ENCODE measurements at places on chromosomes 11 and 22.

GRCh38 chr22:47594836-47595521, 832.5 kb downstream of the TBC1D22A start:
- no peak for DNase-seq

DNA sequence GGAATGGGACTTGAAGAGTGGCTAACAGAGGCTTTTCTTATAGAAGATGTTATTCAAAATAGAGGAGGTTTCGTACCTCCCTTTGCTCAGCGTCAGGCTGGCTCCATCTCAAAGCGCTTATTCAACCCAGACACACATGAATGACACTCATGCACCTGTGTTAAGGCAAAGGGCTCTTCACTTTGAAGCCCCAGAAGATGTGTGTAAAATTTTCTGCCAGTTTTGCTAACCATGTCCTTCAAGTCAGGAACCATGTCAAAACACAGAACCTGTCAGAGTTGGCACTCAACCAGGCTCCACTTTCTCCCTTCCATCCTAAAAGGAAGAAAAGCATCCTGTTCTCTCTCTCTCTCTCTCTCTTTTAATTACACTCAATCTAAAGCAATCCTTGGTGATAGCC, 352.8 kb upstream of the NARS2 start:
- DNase-seq, result no peak

DNA sequence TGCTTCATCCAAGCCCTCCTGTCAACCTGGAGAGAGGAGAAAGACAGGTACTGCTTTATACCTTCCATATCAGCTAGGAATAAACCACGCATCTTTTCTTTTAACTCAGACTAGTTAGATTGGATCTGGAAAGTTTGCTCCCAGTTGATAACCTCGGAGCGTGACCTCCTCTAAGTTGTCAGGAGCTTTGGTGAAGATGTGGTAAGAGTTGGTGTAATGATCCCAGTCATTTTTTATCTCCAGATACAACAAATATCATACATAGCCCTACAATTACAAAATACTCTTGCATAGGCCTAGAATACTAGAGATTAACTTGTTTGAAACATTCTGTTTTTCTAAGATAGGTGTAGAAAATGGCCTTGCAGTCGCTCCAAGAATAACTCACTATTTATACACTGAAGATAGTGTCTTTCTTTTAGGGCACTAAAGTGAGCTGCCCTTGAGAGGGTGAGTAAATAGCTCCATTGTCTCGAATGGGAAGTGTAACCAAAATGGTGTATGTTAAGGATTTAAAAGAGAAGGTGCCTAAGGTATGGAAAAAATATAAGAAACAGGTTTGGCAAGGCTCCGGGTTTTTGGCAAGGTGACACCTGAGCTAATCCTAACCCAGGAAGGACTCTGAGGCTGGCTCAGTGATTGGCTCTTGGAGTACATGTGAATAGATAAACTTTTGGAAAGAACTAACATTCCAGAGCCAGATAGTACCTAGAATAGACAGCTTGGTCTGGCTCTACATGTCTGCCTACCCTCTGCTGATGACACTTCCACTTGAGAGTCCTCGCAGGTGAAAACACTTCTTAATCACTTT, 59.4 kb downstream of the GLYATL1 start:
- DNase-seq, result no peak

GRCh38 chr11:26703411-26704191, 18.3 kb downstream of the SLC5A12 start:
- DNase-seq, result no peak

- DNase-seq, result no peak
Observed at GRCh38 chr11:27514558-27514957, 8.0 kb upstream of the LIN7C start.

GRCh38 chr11:75894036-75894585, 79.1 kb downstream of the UVRAG start:
- no peak for DNase-seq

DNA sequence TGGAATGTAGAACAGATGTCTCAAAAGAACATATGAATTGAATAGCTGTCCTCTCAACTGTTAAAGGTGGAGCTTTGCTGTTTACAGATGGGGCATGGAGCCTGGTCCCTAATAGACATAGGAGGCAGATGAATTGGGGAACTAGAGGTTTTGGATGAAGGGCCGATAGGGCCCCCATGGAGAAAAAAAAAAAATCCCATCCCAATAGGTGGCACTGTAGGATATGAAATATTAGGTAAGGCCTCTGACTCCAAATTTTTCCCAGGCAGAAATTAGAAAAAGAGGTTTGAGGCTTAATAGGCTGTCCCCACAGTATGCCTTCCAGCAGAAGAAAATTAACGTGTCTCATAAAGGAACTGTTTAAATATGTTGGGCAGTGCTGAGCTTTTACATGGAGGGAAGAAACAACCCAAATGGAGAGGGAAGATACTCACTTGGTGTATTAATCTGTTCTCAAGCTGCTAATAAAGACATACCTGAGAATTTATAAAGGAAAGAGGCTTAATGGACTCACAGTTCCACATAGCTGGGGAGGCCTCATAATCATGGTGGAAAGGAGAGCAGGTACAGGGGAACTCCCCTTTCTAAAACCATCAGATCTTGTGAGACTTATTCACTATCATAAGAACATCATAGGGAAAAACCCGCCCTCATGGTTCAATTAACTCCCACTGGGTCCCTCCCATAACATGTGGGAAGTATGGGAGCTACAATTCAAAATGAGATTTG, 30.1 kb upstream of the TMEM45B start:
- DNase-seq, result peak; percentile 12

DNA sequence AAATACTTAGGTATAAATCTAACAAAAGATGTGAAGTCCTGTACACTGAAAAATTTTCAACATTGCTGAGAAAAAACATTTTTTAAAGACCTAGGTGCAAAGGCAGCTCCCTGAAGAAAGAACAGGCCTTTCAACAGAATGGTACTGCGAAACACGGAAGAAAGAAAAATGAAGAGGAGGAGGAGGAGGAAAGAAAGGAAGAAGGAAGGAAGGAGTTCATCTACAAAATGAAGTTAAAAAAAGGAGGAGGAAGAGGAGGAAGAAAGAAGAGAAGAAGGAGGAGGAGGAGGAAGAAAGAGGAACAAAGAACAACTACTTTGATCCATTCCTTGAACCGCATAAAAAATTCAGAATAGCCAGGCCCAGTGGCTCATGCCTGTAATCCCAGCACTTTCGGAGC, 29.5 kb downstream of the DGCR2 start:
- no peak for DNase-seq

GRCh38 chr11:79428406-79428805, 12.4 kb downstream of the TENM4 start:
- no peak for DNase-seq

- DNase-seq, result no peak
Observed at GRCh38 chr11:36684840-36685801, 87.1 kb upstream of the RAG2 start.

GRCh38 chr11:2652333-2653197, 47.2 kb downstream of the KCNQ1OT1 start:
- no peak for DNase-seq

GRCh38 chr11:87908086-87908485, 267.2 kb downstream of the RAB38 start:
- no peak for DNase-seq

DNA sequence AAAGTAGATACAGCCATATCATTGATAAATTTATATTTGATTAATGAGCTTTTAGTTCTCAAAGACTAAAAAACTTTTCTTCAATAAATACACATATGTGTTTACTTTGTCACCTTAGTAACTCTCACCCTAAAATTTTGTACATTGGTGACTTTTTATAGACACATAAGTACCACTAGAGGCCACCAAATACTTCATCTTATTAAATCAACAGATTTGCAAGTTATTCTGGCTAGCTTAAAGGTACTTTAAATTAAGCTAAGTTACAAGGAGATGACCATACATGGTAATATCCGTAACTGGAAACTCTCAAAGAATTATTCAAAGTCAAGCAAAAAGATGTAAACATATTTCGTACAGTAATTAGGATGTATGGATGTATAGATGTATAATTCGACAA, 112.2 kb downstream of the SBF2 start:
- DNase-seq, result peak; percentile 38

DNA sequence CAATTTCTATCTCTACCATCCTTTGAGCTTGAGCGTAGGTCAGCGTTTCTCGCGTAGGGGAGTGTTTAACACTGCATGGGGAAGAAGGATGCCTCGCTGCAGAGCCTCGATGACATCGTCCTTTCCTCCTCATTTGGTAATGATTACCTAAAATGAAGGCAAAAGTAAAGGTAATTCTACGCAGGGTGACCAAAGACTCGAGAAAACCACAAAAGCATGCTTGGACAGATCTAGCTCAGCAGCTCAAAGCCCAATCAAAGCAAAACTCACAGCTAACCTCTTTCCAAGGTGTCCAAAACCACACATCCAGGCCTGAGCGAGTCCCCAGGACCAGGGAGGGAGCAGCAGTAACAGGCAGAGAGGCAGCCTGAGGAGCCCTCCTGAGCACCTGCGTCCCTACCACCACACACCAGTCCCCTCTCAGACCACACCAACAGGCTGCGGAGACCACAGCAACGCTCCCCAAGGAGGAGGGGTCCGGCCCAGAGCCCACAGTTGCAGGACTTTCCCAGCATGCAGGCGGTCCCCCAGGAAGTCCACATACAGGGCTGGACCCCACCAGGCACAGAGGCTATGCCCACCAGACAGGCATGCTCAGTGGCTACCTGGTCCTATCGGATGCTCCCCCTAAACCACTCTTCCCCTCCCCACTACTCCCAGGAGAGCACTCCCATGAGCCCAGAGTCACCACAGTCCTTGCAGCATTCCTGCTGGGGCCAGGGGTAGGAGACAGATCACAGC, 3.3 kb downstream of the BRD1 start:
- DNase-seq, result no peak

GRCh38 chr22:17990942-17991341, 33.4 kb downstream of the MICAL3 start:
- DNase-seq, result no peak

DNA sequence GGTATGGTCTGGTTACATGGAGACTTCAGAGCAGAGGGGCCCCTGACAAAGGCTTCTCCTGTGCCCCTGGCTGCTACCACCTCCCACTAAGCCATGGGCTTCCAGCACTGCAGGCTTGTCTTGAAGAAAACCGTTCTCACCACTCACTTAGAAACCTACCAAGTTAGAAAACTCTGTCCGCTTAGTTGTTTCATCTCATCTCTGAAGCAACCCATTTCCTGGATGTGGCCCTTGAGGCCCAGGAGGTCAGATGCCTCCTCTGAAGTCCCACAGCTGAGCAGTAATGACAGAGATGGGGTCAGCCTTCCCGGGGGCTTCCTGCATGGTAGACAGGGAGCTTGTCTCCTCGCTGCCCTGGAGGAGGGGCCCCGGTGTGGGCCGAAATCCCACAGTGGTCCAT, 12.9 kb downstream of the CSF2RB start:
- no peak for DNase-seq

DNA sequence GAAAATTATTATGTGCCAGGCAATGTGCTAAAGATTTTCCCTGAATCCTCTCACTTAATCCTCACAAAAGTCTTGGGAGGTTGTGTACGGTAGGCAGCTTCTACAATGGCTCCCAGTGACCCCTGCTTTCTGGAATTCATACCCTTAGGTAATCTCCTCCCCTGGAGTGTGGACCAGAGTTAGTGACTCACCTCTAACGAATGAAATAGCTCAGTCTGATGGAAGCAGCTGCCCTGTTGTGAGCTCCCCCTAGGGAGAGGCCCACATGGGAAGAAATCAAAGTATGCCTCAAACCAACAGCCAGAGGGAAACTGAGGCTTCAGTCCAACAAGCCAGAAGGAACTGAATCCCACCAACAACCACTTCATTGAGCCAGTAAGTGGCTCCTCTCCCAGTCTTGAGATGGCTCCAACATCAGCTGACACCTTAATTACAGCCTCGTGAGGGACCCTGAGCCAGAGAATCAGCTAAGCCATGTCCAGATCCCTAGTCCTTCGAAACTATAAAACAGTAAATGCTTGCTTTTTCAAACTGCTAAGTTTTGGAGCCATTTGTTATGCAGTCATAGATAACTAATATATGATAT, 98.9 kb upstream of the ISX start:
- DNase-seq, result no peak

DNA sequence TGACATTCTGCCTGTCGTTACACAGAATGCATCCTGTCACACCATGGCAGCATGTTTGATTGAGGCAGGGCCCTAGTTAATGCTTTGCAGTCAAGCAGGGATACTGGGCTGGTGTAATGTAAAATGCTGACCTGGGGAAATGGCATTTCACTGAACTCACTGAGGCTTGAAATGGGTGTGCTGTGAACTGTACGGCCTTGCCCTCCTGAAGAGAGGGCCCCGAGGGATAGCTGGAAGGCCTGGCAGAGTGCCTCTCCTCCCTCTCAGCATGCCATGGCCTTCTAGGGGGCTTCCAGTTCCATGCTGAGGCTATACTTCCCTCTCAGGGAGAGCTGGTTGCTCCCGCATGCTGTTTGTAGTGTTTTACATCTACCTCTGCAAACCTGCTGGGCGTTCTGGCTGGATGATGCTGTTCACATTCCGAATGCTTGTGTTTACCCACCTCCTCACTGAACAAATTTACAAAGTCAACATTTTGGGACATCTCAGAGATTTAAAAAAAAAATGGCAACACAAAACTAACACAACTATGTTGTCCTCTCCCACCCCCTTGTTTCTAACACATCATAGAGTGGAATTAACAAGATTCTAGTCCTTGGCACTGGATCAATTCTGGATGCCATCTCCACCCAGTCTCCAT, 416.7 kb upstream of the CADM1 start:
- DNase-seq, result no peak

DNA sequence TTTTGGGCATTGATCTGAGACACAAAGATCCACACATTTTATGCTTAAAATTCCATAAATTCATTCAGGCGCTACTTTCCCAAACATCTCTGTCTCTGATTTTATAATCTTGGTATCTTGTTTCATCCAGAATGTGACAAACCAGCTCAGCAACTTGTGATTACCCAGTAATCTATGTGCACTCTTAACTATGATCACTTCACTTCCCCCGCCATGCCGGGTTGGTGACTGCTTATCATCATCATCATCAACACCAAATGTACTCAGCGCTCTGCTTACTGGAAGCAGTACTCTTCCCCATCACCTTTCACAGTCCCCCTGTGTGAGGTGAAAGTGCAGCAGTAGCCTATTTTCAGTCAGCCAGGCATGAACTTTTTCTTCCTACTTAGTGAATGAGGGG, 15.2 kb upstream of the MMP7 start:
- no peak for DNase-seq

DNA sequence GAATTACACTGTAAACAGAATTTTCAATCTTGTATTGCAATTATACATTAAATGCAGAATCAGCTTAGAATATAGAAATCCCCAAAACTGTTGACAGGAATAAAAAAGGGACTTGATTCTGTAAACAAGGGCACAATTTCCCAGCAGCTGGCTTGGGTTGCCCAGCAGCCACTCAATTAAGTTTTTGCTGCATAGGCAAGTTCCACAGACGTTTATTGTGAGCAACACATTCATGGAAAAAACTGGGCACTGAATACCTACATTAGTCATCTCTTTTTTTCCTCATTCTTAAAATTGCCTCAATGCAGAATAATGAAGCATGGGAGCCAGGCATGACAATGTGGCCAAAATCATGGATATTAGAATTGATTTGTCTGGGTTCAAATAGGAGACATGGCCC, 421.8 kb upstream of the ANO5 start:
- DNase-seq, result no peak

Data from amniotic epithelial cell (primary cell).